Esophagus squamous epithelium (tissue), 5 donors: ENCODE measurements at places on chromosomes 1 and 21. TPM values are rescaled to one million over a fixed set of nuclear protein-coding genes. Genes with fewer than 3 reads are reported as not detected.
A peak's percentile ranks its signal among the peaks of the same experiment; 100 is the strongest.

DNA sequence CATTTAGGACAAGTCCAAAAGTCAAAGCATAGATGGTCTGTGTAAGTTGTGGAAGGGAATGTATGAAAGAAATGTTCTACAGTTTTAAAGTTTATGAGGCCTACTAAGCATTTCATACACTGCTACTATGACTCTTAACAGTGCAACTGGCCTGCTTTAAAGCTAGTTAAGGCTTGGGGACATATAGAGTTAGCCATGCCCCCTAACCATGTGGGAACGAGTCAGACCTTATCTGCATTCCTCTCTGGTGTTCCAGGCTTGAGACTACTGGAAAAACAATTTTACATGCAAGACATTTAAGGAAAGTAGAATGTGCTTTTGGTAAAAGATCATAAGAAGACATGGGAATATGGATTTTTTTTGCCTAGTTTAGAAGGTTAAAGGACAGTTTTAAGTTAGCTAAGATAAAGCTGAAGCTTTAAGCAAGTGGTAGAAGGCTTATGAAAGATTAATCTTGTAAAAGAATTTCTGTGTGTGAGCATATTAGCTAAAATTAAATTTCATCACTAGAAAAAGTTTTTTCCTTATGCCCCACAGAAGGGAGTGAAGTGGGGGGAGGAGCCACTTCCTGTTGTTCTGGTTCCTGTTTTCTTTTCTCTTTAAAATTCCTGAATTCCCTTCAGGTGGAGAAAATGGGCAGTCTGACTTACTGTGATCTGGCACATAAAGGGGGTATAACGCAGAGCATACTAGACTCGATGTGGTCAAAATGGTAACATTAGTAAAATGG lies 8.9 kb upstream of the CD48 start:
- H3K36me3 ChIP-seq, result no peaks in the 10 kb centered on the region
- DNase-seq, result no peak
- no peak overlapping the region for H3K4me3 ChIP-seq
- no peaks in the 10 kb centered on the region for H3K27me3 ChIP-seq

DNA sequence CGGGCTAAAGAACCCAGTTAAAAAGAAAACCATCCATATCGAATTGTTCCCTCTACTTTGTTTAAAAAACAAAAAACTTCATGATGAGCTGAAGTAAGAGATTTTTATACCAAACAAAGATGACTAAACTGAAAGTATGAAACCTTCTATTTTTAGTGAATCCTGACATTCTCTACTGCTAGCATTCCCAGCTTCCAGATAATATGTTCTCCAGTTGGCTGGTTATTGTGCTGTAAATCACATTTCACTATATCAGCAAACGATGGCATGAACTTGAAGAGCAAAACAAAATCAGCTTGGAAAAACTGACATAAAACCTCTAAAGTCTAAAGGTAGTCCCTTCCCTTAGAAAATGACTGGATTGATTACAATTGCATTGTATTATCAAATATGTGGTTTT lies 68.1 kb upstream of the APP start:
- no peak overlapping the region for H3K27ac ChIP-seq
- no peaks in the 10 kb centered on the region for H3K36me3 ChIP-seq
- H3K4me3 ChIP-seq, result no peak overlapping the region
- no peaks in the 10 kb centered on the region for H3K27me3 ChIP-seq
- no peaks in the 10 kb centered on the region for H3K4me1 ChIP-seq

GRCh38 chr1:178273707-178274410 lies 180.0 kb downstream of the RASAL2 start:
- peaks cover 52% of the 10 kb centered on the region for H3K4me1 ChIP-seq
- DNase-seq, result no peak
- no peaks in the 10 kb centered on the region for H3K36me3 ChIP-seq
- no peaks in the 10 kb centered on the region for H3K27me3 ChIP-seq
- no peak overlapping the region for H3K4me3 ChIP-seq

- H3K4me1 ChIP-seq, result no peaks in the 10 kb centered on the region
- H3K4me3 ChIP-seq, result no peak overlapping the region
- peaks cover 15% of the 10 kb centered on the region for H3K27me3 ChIP-seq
- H3K36me3 ChIP-seq, result no peaks in the 10 kb centered on the region
- no peak for DNase-seq
- no peak overlapping the region for H3K27ac ChIP-seq
Observed at GRCh38 chr1:78497201-78497600, 6.4 kb downstream of the PTGFR start.

DNA sequence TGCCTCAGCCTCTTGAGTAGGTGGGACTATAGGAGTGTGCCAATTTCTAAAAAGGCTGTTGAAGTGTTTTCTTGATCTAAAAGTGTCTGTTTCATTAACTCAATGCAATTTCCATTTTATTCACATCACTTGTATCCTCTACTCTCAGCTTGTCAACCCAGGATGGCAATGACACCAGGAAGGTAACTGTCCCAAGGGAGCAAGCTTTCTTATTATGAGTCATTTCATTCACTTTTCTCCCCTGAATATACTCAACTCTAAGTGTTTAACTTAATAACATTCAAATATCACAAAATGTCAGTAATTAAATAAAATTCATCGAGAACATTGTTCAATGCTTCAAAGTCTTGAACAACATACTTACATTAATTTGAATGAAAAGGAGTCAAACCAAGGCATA lies 22.9 kb upstream of the GFI1 start:
- H3K27ac ChIP-seq, result no peak overlapping the region
- H3K4me1 ChIP-seq, result no peaks in the 10 kb centered on the region
- DNase-seq, result no peak
- no peaks in the 10 kb centered on the region for H3K36me3 ChIP-seq
- no peak overlapping the region for H3K4me3 ChIP-seq

DNA sequence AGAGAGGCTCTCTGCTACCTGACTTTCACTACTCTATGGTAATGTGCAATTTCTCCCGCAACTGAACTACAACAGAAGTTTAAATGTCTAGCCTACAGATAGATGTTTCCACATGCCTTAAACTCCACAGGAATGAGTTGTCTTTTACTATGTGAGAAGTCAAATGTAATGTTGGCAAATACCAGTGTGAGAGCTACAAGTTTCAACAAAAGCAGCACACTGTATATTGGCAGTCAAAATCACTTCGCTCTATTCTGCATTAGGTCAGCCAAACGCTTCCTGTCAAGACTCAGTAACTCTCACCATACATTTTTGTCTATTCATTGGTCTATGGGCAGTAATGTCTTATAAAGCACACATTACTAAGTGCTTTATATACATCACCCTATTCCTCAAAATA lies 41.9 kb downstream of the LUZP1 start:
- H3K27me3 ChIP-seq, result no peaks in the 10 kb centered on the region
- H3K36me3 ChIP-seq, result no peaks in the 10 kb centered on the region
- peak overlapping the region; percentile 35 for H3K27ac ChIP-seq
- peaks cover 49% of the 10 kb centered on the region for H3K4me1 ChIP-seq

DNA sequence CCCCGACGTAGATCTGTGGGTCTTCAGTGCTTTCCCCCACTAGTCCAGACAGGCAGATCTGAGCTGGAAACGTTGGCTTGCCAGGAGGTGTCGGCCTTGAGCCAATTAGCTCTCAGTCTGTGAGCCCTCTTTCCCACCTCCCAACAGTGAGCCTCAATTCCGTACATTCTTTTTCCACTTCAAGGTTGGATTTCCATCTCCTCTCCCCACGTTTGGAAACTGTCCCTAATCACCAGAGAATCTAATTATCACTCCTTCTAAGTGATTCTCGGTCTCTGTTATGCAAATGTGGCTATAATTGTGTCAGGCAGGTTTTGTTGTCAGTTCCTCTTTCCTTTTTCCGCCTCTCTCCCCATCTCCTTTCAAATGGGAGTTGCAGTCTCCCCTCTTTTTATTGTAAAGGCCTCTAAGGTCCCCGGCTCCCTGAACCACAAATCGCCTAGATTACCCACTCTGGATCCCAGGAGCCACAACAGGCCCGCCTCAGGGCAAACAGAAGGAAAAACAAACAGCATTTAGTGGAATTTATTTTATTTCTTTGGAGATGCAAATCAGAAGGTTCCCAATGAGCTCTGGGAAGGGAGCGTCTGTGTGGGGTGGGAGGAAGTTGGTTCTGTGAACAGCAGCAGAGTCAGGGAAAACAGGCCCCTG lies 29.4 kb upstream of the LRRN2 start:
- H3K27me3 ChIP-seq, result no peaks in the 10 kb centered on the region
- H3K4me1 ChIP-seq, result peaks cover 5% of the 10 kb centered on the region
- H3K4me3 ChIP-seq, result no peak overlapping the region
- no peaks in the 10 kb centered on the region for H3K36me3 ChIP-seq

DNA sequence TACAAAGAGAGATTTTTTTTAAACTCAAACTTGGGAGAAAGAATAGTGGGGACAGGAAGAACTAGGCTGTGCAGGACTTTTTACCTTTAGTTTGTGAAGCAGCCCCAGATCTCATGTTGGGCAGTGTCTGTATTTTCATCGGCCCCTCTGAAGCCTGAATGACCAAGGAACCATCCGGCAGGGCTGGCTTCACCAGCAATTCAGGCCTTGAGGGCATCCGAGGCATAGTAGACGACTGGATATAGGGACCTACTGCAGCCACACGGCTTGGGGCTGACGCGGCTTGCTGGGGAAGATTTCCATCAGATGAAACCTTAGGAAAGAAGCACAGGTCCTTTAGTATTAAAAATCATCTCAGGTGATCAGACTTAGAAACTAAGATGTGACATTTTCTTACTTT lies 43.7 kb downstream of the TP53BP2 start:
- H3K27me3 ChIP-seq, result no peaks in the 10 kb centered on the region
- no peak overlapping the region for H3K4me3 ChIP-seq
- no peak for DNase-seq
- H3K36me3 ChIP-seq, result peaks cover 100% of the 10 kb centered on the region
- H3K4me1 ChIP-seq, result no peaks in the 10 kb centered on the region
- no peak overlapping the region for H3K27ac ChIP-seq

GRCh38 chr1:101120868-101121267 lies 95.3 kb upstream of the DPH5 start:
- no peak for DNase-seq
- H3K27me3 ChIP-seq, result no peaks in the 10 kb centered on the region
- H3K4me1 ChIP-seq, result no peaks in the 10 kb centered on the region

DNA sequence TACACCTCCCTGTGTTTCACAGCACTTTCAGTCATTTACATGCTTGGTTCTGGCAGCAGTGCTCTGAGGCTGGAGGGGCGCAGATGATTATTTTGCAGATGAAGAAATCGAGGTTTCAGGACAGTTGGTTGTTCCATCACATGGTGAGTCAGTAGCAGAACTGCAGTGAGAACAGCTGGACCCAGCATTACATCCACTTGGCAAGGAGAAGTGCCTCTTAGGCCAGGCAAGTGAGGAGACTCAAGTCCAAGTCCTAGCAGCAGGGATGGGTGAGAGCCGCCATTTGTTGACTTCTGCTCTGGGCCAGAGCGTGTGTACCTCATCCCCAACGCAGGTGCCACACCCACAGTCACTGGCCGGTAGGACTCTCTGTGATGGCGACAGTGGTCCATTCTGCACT lies 26.8 kb upstream of the EPHA8 start:
- H3K36me3 ChIP-seq, result no peaks in the 10 kb centered on the region
- no peak for DNase-seq
- no peaks in the 10 kb centered on the region for H3K27me3 ChIP-seq
- H3K4me1 ChIP-seq, result no peaks in the 10 kb centered on the region

DNA sequence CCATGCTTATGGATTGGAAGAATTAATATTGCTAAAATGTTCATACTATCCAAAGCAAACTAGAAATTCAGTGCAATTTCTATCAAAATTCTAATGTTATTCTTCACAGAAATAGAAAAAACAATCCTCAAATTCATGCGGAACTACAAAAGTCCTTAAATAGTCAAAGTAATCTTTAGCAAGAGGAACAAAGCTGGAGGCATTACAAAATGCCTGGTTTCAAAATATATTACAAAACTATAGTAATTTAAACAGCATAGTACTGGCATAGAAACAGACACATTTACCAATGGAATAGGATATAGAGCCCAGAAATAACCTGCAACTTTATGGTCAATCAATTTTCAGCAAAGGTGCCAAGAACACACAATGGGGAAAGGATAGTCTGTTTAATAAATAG lies 3.8 kb downstream of the CTSS start:
- H3K27me3 ChIP-seq, result no peaks in the 10 kb centered on the region
- no peak overlapping the region for H3K27ac ChIP-seq
- no peak overlapping the region for H3K4me3 ChIP-seq
- no peak for DNase-seq
- no peaks in the 10 kb centered on the region for H3K36me3 ChIP-seq

DNA sequence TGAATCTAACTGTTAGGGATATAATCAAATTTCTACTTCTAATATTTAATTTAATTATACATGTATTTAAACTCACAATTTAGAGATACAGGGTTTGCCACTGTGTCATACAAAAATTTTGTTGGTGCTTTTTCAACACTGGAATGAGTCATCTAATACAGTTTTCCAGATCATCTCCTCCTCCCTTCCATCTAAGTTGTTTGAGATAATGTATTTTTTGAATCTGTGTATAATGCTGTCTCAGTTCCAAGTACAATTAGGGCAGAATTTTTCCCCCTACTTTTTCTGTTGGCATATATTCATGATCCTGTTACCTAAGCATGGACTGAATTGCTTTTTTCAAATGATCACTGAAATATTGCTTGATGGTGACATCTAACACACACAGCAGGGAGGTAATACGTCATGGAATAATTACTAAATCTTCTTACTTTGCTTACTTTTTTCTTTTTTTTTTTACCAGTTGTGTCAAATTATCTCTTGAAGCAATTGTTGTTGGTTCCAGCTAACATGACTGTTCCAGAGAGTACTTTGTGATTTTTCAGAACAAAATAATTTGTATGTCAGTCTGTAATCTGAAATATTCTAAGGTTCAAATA lies 146.0 kb downstream of the MAGI3 start:
- no peak overlapping the region for H3K4me3 ChIP-seq
- no peaks in the 10 kb centered on the region for H3K27me3 ChIP-seq
- no peak for DNase-seq
- no peaks in the 10 kb centered on the region for H3K36me3 ChIP-seq

GRCh38 chr1:36151845-36152203 lies 2.5 kb upstream of the TRAPPC3 start:
- no peaks in the 10 kb centered on the region for H3K27me3 ChIP-seq
- H3K4me1 ChIP-seq, result peaks cover 42% of the 10 kb centered on the region
- no peak overlapping the region for H3K4me3 ChIP-seq
- peak overlapping the region; percentile 98 for H3K27ac ChIP-seq
- no peaks in the 10 kb centered on the region for H3K36me3 ChIP-seq

- no peak for DNase-seq
- no peak overlapping the region for H3K27ac ChIP-seq
- peaks cover 3% of the 10 kb centered on the region for H3K4me1 ChIP-seq
- no peaks in the 10 kb centered on the region for H3K36me3 ChIP-seq
Observed at GRCh38 chr1:162857850-162858249, 3.1 kb downstream of the CCDC190 start.

DNA sequence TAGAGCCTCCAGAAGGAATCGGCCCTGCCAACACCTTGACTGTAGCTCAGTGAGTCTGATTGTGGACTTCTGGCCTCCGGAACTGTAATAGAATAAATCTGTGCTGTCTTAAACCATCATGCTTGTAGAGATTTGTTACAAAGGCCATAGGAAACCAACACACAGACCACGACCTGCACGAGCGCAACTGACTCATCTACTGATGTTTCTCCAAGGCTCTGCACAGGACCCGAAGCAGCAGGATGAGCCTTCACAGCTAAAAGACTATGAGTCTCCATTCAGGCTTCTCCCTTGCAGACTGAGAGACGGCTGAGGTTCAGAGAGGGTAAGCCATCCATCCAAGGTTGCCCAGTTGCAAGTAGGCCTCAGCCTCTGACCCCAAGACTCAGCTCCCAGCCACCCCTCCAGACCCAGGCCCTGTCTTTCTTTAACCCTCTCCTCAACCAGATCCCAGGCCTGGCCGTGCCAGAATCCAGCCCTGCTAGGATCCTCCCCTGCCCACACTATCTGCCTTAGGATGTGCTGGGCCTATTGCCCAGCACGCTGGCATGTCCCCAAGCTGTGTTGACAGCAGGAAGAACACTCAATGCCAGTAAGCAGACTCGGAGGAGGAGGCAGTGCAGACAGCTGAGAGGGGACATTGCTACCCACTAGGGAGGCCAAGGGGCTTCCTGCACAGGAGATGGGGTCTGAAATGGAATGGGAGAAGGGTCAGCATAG lies 109.0 kb downstream of the HMGB4 start:
- no peaks in the 10 kb centered on the region for H3K36me3 ChIP-seq
- DNase-seq, result no peak

Gene ITGB2
- 6.6 TPM for total RNA-seq

Gene CLCNKB
- total RNA-seq, result not detected
